ENCODE measurements at places on chromosomes 1 and 21.

DNA sequence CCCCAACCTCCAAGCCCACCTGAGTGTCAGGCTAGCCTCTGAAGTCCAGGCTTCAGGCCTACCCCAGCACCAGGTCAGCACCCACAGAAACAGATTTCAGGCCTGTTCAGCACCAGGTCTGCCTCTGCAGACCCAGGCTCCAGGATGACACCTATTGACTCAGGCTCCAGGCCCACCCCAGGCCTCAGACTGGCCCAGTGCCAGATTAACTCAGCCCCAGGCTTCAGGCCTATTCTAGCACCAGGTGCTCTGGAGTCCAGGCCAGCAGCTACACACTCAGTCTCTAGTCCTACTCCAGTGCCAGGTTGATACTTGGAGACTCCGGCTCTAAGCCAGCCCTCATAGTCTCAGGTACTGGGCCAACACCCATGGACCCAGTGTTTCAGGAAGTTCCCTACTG is 541.7 kb upstream of the PBX1 start:
- no peak for DNase-seq

DNA sequence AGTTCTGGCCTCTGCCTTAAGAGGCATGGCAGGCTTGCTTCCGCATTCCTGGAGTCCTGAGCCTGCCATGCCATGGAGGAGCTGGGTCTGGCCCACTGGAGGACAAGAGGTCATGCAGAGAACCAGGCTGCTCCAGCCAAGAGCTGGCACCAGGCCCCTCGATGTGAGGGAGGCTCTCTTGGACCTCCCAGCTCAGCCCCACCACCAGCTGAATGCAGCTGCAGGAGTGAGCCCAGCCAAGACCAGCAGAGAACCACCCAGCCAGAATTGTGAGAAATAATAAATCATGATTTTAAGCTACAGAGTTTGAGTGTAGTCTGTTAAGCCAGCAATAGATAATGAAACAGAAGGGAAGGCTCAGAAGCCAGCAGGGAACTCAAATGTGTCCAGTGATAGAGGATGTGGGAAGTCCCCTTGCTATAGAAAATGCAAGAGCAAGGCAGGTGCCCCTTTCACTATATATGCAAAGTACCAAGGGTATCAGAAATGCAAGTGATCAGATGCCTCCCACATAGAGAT is 118.4 kb downstream of the HIVEP3 start:
- DNase-seq: no peak

DNA sequence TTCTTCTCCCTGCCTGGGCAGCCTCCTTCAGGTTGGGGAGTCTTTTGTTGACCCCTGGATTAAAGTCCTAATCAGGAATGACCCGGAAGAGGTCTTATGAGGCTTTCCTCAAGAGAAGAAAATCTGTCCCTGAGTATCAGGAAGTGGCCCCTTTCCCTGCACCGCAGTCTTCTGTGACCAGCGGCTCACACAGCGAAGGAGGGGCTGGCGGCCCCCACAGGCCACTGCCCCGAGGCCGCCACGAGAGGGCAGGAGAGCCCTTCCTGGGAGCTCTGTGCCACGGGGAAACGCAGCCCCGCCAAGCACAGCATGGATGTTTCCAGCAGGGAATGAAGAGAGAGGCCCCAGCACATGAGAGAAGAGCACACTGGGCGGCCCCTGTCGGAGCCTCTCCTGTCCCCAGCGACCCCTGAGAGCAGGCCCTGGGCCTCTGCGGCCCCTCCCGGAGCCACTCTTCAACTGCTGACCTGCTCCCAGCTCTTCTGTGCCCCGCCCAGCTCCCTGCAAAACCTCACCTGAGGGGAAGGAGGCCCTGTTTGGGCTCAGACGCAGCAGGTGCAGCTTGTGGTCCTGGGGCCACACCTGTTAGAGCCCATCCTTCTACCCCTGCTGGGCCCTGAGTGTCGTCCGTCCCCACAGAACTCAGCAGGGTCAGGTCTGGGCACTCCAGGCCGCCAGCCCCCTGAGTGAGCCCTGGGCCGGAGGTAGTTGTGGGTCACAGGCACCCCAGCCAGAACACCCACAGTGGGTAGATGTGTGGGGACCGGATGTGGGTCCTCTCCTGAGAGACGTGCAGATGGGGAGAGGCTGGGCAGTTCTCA is 4.9 kb upstream of the POFUT2 start:
- DNase-seq: peak; percentile 69

DNA sequence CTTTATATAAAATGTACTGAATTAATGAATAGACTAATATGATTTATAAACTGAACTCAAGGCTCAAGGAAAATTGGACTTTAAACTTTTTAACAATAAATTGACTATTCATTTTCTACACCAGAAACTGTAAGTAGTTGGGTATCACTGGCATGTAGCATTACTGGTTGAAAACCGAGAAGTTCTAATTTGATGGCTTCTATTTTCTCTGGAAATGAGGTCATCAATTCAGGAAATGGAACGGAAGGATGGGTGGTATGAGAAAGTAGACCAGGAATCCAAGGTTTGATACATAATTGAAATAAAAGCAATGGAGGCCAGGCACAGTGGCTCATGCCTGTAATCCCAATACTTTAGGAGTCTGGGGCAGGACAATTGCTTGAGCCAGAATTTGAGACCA is 50.4 kb downstream of the RERE start:
- no peak for DNase-seq

- DNase-seq: no peak
Measured at GRCh38 chr21:41182547-41182946, 14.6 kb downstream of the BACE2 start.

DNA sequence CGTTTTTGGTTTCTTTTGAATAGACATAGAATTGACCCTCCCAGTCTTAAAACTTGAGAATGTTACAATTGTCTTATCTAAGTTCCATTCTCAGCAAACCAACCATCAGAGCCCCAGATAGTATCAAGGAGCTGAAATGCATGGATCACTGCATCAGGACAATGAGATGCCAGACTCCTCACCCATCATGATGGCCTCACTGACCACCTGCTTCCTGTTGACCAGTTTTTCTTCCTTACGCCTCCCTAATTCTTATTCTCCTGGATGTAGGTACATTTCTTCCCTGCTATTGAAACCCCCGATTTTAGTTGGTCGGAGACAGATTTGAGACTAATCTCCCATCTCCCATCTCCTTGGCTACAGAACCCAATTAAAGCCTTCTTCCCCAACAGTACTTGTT is 17.7 kb downstream of the MATN1 start:
- DNase-seq: no peak

Data from fibroblast of skin of left quadriceps (primary cell).